Ovary (tissue), 10 donors: ENCODE measurements at places on chromosomes 3 and 15. TPM values are rescaled to one million over a fixed set of nuclear protein-coding genes. Genes with fewer than 3 reads are reported as not detected.

The PEAK1 gene
- polyA plus RNA-seq: 6.6 TPM

The EPHA6 gene
- 2.0 TPM for polyA plus RNA-seq

The RASGRP1 gene
- polyA plus RNA-seq: 0.13 TPM

- no peak for DNase-seq
These were observed 39.2 kb downstream of the CMTM7 start for GRCh38 chr3:32430900-32431299.

DNA sequence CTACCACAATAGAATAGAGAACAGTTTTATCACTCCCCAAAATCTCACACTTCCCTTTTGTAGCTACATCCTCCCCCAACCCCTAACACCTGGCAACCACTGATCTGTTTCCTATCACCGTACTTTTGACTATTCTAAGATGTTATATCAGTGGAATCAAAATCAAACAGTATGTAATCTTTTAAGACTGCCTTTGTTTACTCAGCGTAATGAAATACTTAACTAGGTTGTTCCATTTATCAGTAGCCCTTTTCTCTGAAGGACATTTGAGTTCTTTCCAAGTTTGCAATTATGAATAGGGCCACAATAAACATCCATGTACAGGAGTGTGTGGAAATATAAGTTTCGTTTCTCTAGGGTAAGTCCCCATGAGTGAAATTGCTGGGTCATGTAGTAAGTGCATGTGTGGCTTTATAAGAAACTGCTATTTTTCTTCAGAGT is 372.3 kb downstream of the SV2B start:
- no peak for DNase-seq
